Activated CD4-positive, alpha-beta T cell treated with anti-CD3 and anti-CD28 coated beads, Interleukin-2, amount 10 ng/mL, durations not matched to agents 7 days and 5 days (primary cell): ENCODE measurements at places on chromosomes 1 and 21. TPM values are rescaled to one million over a fixed set of nuclear protein-coding genes. Genes with fewer than 3 reads are reported as not detected.

The ZMYM4 gene
- 25.1 TPM for total RNA-seq

- H3K36me3 ChIP-seq = no peaks in the 10 kb centered on the region
- no peaks in the 10 kb centered on the region for H3K27me3 ChIP-seq
- no peak overlapping the region for H3K4me3 ChIP-seq
- no peak overlapping the region for H3K27ac ChIP-seq
- H3K4me1 ChIP-seq = peaks cover 20% of the 10 kb centered on the region
Observed at GRCh38 chr1:231055271-231055670, 15.2 kb upstream of the FAM89A start.

DNA sequence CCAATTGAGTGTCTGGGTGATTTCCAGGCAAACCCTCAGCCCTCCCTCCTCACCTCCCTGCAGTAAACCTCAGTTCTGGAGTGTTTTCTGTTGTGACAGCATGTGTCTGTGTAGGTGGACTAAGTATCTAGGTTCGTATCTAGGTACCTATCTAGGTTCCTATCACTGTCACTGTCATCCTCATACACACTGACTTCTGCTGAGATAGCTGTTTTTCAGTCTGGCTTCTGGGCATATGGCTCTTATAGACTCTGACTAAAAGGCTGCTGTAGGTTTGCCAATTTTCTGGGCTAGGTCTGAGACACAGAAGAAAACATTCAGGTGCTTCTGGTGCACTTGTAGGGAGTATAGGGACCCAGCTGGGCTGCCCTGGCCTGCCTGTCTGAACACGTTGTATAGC lies 8.1 kb upstream of the TRIM67 start:
- H3K4me1 ChIP-seq = no peaks in the 10 kb centered on the region
- no peak overlapping the region for H3K27ac ChIP-seq
- H3K27me3 ChIP-seq = peaks cover 57% of the 10 kb centered on the region
- no peaks in the 10 kb centered on the region for H3K36me3 ChIP-seq
- DNase-seq = no peak

DNA sequence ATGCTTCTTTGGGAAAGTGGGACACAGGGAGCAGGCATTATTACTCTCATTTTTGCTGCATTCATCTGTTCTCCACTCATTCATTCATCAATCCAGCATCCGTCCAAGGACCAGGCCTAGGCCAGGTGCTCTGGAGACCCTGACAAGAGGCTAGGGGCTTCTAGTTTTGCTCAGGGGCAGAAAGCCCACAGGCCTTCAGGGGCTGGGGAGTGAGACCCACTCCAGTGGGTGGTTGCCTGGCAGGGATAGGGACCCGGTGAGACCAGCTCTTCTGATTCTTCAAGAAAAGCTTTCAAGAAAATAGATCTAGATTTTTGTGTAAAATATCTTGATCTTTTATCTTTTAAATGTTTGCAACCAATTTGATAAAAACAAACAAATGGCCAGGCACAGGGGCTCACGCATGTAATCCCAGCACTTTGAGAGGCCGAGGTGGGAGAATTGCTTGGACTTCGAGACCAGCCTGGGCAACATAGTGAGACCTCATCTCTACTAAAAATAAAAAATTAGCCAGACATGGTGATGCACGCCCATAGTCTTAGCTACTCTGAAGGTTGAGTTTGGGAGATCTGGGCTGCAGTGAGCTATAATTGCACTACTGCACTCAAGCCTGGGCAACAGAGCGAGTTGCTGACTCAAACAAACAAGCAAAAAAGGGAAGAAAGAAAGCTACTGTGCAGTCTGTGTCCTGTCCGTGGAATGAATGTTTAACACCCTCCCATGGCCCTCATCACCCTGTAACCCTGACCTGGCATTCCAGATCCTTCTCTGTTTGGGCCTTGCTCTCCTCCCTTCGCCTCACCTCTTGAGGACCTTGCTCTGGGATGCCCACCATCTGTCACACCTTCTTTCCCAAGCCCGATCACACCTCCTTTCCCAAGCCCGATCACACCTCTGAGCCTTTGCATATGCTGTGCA lies 17.3 kb upstream of the LRP8 start:
- H3K36me3 ChIP-seq = peaks cover 3% of the 10 kb centered on the region
- DNase-seq = no peak
- H3K27me3 ChIP-seq = no peaks in the 10 kb centered on the region
- H3K4me3 ChIP-seq = no peak overlapping the region

The TMEM222 gene
- total RNA-seq = 38.4 TPM

GRCh38 chr1:180680558-180681144 lies 48.8 kb downstream of the XPR1 start:
- no peaks in the 10 kb centered on the region for H3K4me1 ChIP-seq
- H3K27me3 ChIP-seq = no peaks in the 10 kb centered on the region
- H3K27ac ChIP-seq = no peak overlapping the region
- H3K4me3 ChIP-seq = no peak overlapping the region
- DNase-seq = no peak

- DNase-seq = no peak
- H3K27me3 ChIP-seq = peaks cover 31% of the 10 kb centered on the region
- H3K4me3 ChIP-seq = no peak overlapping the region
- H3K4me1 ChIP-seq = peaks cover 7% of the 10 kb centered on the region
- H3K36me3 ChIP-seq = peaks cover 1% of the 10 kb centered on the region
Observed at GRCh38 chr21:45407629-45408247, 2.8 kb downstream of the COL18A1 start.

The EDN2 gene
- not detected for total RNA-seq

DNA sequence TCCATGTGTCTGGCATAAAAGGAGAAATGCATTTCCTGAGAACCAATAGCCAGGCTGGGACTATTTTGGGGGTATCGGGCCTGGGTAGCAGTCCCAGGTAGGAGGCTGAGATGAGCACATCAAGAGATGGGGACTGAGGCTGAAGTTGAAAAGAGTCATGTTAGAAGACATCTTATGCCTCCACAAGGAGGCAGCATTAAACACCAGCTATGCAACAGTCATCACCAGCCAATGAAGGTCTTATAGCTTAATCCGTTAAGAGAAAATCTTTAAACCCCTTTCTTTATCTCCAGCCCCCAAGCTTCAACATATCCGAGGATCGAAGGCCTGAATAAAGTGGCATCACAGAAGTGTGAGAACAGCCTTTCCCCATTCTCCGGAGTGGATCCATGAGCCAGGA lies 640.7 kb upstream of the PTBP2 start:
- H3K4me1 ChIP-seq = no peaks in the 10 kb centered on the region
- no peak overlapping the region for H3K27ac ChIP-seq
- no peaks in the 10 kb centered on the region for H3K36me3 ChIP-seq
- H3K4me3 ChIP-seq = no peak overlapping the region
- no peak for DNase-seq
